ENCODE measurements at places on chromosomes 13 and 19. TPM values are rescaled to one million over a fixed set of nuclear protein-coding genes. Genes with fewer than 3 reads are reported as not detected.

- no peak for DNase-seq
Observed at GRCh38 chr19:45676851-45677263, 8.8 kb downstream of the GIPR start.

DNA sequence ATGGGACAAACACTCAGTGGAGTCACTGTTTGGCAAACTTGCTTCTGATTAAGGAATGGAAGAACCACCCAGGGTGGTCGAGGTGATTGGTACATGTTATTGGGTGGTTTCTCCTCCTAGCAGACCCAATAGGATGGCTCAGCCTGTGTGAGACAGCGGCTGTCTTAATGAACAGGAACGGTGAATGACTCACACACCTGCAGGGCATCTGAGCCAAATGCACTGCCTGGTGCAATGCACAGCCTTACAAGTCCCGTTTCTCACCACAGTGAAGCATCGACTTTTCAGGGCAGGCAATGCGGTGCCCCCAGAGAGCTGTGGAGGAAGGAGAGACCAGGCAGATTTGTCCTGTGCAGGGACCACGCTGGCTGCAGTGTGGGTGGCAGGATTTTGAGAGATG, 238.5 kb downstream of the FGF9 start:
- no peak for DNase-seq

DNA sequence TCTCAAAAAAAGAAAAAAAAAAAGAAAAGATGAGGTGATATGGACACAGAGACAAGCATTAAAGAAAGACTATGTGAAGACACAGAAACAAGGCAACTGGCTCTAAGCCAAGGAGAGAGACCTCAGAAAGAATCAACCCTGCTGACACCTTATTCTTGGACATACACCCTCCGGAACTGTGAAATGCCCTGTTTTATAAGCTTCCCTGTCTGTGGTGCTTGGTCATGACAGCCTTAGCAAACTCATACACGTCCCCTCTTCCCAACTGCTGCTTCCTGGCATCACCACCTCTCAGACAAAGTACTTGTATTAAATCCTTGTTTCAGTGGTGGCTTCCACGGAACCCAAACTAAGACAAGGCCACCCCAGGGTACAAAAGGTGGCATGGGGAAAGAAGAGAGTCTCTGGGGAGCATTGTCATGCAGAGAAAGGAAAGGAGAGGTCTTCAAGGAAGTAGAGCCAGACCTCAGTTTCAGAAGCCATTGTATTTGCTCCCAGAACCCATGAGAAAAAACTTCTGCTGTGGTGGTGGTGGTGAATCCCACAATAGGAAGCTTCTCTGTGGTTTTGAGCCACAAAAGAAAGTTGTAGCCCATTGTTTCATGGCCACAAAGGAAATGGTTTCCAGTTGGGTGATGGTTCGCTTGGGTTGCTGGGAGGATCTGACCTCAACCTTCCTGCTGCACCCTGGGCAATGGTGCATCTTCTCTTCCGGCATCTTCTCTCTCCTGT, 16.3 kb upstream of the TSPAN16 start:
- no peak for DNase-seq

GRCh38 chr13:51643105-51643881, 59.0 kb downstream of the WDFY2 start:
- DNase-seq = peak; percentile 62

DNA sequence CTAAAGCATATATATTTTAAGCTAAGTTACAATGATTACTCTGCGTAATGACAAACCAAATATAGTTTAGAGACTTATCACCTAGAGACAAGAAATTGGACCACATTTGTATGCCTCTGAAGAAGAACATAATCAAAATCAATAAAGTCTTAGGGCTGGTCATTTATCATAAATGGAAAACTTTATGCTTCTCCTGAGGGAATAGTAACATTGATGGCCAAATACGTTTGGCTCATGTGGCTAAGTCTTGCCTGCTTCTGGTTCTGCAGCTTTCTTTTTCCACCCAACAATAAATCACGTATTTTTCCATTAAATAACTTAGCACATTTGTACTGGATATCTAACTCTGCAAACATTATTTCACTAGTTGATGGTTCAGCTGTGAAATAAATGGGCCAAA, 458.4 kb downstream of the SLITRK1 start:
- DNase-seq = no peak

- DNase-seq = no peak
Observed at GRCh38 chr13:46906405-46906804, 9.6 kb upstream of the HTR2A start.

DNA sequence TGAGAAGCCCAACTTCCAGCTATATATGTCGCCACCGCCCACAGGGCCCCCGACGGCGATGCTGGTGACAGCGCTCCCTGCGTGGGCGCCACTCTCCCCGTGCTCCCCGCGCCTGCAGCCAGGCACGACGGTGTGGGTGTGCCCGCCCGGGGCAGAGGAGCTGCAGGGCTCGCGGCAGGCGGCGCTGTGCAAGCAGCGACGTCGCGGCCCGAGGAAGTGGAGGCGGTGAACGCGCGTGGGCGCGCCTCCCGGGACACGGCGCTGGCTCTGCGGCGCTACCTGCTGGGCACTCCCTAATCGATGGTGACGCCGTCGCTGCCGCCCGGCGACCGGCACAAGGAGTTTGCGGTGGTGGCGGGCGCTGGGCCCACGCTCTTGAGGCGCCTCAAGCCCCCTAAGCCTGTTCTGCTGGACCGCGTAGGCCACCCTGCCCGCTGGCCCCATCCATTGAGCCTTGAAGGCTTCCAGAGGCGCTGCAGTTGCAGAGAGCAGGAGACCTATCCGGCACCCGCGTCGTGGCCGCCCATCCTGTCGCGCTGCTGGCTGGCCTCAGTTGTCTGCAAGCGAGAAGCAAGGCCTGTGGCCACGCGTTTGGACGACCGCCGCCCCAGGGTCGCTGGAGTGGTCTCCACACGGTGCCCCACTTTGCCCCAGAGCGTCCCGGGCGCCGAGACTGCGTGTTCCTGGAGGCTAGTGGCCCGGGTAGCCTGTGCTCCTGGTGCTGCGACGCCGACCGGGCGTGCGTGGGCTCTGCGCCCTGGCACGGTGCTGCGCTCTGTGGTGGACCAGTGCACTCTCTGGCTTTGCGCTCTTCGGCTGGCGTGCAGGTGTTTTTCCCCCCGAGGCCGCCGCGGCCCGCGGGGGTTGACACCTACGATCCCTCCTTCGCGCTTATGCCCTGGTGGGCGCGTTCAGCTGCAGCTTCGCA, 23.1 kb downstream of the LRFN3 start:
- DNase-seq = no peak

GRCh38 chr13:40458720-40458990, 207.8 kb downstream of the FOXO1 start:
- DNase-seq = no peak

- DNase-seq = no peak
Observed at GRCh38 chr13:71261256-71261655, 605.7 kb downstream of the DACH1 start.

GRCh38 chr13:112370311-112370710, 5.8 kb upstream of the SPACA7 start:
- no peak for DNase-seq

DNA sequence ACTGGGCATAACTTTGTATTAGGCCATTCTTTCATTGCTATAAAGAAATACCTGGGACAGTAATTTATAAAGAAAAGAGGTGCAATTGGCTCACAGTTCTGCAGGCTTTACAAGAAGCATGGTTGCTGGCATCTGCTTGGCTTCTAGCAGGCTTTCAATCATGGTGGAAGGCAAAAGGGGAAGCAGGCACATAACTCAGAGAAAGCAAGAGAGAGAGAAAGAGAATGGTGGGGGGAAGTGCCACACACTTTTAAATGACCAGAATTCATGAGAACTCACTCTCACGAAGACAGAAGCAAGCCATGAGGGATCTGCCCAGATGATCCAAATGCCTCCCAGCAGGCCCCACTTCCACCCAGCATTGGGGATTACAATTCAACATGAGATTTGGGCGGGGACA, 179.7 kb downstream of the SPRY2 start:
- DNase-seq = no peak

- no peak for DNase-seq
Observed at GRCh38 chr13:106361621-106362020, 173.8 kb downstream of the EFNB2 start.

The ZNF729 gene
- not detected for polyA plus RNA-seq

The ATP4B gene
- 0.06 TPM for polyA plus RNA-seq

The POSTN gene
- polyA plus RNA-seq = 0.41 TPM
